Fibroblast of mammary gland (primary cell): ENCODE measurements at places on chromosomes 3 and 15.

GRCh38 chr3:57256844-57257243 lies 29.3 kb downstream of the APPL1 start:
- DNase-seq = no peak

GRCh38 chr3:43696441-43696840 lies 5.7 kb downstream of the ABHD5 start:
- DNase-seq = no peak

- DNase-seq = peak; percentile 19
Measured at GRCh38 chr15:52415628-52416027, 113.1 kb downstream of the MYO5A start.

DNA sequence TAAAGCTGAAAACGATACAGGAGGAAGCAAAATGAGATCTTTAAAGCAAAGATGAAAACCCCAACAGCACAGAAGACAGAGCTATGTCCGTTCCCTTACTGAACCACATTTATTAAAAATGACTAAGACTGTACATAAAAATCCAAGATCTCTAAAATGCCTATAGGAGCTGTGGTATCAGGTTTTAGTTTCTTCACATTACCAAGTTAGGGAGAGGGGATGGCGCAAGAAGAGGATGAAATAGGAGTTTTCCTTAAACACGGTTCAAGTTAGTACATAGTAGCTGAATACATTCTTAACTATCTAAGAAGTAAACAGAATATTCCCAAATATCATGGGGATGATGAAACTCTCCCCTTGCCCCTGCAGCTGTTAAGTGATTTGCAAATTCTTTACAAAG lies 6.3 kb downstream of the EOMES start:
- DNase-seq = no peak

DNA sequence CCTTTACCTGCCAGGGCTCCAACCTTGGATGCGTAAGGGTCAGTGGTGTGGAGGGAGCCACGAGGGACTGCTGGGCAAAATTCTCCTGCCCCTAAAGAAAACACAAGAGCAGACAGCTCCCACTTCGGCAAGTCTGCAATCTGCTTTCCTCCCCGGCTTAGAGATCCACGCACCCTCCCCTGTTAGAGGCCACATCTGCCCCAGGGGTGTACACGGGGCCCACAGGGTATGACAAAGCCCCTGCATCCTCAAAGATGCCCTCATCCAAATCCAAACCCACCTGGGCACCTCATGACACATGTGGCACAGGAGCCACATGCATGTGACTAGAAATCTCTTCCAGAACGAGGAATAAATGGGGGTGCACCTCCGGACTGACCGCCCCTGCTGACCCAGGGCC lies 25.5 kb downstream of the ZXDC start:
- no peak for DNase-seq
